Stimulated activated CD4-positive, alpha-beta T cell treated with anti-CD3 and anti-CD28 coated beads, Interleukin-2, amount 100 ng/mL, for 4 hours (primary cell): ENCODE measurements at places on chromosomes 7 and 10.

GRCh38 chr10:86187499-86188239, 178.9 kb downstream of the GRID1 start:
- DNase-seq: no peak

DNA sequence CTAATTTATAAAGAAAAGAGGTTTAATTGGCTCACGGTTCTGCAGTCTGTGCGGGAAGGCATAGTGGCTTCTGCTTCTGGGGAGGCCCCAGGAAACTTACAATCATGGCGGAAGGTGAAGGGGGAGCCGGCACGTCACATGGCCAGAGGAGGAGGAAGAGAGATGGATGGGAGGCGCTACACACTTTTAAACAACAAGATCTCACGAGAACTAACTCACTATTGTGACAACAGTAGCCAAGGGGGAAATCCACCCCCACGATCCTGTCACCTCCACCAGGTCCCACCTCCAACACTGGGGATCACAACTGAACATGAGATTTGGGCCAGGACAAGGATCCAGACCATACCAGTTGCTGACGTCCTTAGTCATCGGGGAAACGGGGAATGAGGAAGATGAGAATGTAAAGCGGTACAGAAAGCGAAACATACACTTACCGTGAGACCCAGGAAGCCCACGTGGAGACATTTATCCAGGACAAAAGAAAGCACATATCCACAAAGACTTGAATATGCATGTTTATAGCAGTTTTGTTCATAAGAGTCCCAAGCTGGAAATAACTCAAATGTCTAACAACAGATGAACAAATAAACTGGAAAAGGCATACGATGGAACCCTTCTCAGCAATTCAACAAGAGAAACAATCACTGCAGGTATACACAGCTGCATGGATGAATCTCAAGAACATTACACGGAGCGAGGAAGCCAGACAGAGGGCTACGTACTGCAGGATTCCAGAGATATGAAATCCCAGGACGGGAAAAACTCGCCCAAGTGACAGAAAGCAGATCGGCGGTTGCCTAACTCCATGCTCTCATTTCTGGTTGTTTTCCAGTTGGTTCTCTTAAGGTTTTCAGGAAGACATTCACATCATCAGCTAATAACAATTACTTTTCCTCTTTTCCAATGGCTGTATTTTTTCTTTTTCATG, 26.2 kb upstream of the INPP5A start:
- DNase-seq: no peak

DNA sequence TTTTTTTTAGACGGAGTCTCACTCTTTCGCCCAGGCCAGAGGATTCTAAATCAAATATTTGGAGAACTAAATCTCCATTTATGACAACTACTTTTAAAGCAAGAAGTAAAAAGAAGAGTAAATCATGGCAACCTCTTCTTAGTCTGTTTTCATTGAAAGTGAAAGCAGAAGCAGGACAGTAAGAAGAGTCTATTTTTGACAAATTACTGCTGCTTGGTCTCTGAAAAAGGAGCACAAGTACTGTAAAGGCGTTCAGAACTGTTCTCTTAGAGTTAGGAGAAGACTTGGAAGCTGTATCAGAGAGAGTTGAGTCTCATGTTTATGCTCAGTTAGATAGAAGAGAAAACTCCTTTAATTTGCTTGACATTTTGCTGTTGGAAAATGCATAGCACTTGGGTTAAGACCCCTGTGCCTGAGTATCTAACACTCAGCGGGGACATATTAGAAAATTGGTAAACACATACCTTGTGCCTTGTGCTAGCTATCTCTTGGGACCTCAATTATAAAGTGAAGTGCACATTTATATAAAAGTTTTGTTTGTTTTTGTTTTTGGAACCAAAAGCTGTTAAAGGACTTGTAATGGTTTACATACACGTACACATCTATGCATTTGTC, 433.0 kb downstream of the ANKRD7 start:
- DNase-seq: no peak

DNA sequence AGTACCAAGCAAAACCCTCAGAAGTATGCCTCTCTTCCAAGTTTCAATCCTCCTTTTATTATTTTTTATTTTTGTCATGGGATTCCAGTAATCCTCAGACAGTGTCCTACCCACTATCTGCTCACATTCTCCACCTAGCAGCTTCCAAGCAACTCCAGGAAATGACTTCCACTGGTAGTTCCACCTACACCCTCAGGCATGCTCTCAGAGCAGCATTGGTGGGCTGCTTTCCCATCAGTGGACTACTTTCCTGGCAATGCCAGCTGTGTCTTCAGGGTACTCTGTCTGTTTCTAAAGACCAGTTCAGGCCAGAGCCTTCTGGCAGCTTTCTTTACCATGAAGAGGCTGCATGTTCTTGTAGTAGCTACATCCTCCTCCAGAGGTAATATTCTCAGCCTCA, 244.0 kb downstream of the HGF start:
- no peak for DNase-seq

DNA sequence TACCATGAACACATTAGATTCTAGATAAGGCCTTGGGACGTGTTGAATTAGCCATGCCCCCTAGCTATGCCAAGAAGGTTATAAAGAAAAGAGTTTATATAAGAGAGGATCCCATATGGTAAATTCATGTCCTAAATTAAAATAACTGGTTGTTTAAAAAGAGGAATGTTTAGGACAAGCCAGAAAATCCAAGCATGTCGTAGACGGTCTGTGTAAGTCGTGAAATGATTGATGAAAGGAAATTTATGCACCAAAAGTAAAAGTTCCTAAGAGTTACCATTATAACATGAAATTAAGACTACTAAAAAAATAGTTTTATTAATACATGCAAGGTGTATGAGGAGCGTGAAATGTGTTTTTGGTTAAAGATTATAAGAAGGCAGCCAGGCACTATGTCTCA, 624.9 kb downstream of the ARL4A start:
- DNase-seq: no peak

GRCh38 chr7:107232568-107233090, 63.8 kb downstream of the HBP1 start:
- no peak for DNase-seq

GRCh38 chr10:91024541-91024940, 103.7 kb upstream of the ANKRD1 start:
- DNase-seq: no peak

DNA sequence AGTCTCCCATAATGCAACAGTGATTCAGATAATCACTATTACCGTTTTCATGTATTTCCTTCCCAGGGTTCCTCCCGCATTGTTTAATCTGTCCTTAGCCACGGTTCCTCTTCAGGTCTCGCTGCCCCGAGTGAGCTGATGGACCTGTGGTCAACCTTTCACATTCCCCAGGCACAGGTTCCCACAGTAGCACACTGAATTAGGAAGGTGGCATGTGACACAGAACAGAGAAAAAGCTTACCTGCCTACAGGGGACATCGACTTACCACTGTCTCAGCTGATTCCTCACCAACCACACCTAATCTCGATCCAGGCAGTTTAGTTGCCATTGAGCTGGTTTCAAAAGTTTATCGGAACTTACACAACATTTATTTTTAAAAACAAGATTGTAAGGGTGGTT, 72.2 kb downstream of the MTURN start:
- no peak for DNase-seq

GRCh38 chr7:152607007-152607406, 68.9 kb downstream of the XRCC2 start:
- no peak for DNase-seq

DNA sequence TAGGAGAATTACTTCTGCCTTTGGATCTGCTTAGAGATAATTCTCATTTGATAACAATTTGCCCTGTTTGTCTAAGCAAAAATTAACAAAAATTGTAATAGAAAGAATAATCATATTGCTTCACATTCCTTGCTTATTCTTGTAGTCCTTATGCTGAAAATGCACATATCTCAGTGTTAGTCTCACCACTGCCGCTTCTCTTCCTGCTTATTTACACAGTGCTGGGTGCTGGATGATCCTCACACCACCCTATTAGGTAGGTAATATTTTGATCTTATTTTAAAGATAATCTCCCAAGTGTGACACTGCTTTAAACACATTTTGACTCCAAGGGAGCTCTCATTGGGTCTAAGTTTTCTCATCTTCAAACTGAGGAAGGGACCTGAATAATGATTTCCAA, 46.0 kb downstream of the ABCA13 start:
- DNase-seq: no peak
